CD4-positive, alpha-beta T cell treated with Interleukin-4 for 4 hours (primary cell): ENCODE measurements at places on chromosomes 11 and 22.

DNA sequence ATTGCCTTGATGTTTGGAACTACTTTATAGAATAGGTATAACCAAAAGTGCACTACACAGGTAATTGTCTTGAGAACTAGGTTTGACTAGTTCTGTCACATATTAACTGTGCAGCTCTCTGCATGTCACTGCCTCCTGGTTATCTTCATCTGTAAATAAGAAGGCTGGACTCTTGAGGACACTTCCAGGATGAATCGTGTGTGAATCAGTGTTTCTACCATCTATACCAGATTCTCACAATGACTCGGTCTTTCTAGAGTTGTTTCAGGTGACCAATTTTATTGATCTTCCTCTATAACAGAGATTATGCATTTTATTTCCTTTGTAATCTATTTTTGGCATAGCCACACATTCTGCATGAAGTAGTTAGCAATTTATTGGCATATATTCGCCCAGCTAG is 1181.0 kb upstream of the TENM4 start:
- DNase-seq: no peak

DNA sequence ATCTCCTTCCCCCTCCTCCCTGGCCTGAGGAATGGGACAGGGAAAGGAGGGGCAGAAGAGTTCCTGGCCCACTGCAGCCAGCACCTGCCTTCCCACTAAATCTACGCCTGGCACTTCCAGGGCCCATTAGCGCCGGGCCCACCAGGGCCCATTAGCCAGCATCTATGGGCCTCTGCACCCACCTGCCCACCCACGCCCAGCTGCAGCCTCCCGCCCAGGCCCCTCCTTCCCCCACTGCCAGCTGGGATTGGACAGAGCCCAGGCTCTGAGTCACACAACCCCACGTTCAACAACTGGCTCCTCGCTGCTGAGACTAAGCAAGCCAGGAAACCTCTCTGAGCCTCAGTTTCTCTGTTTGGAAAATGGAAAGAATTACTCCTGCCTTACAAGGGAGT is 48.7 kb downstream of the CYTH4 start:
- no peak for DNase-seq

DNA sequence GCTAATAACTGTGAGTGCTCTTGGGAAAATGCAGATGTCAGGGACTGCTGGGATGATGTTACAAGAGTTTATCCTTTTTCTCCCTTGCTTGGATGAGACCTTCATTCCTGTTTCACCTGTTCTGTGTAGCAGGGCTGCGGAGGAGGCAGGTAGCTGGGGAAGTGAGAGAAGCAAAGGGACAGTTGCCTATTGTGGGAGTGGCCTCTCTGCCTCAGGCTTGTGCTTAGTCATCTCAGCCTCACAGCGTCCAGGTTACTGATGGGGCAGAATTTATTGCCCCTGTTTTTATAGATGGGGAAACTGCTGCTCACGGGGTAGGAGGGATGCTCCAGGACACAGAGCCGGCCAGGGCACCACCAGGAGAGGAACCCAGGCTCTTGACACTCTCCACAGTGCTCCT is 1.7 kb downstream of the STX3 start:
- DNase-seq: no peak

GRCh38 chr11:7907121-7907520 is 23.9 kb downstream of the OR10A6 start:
- DNase-seq: no peak
